Pulmonary artery endothelial cell (primary cell): ENCODE measurements at places on chromosomes 16 and 17.

DNA sequence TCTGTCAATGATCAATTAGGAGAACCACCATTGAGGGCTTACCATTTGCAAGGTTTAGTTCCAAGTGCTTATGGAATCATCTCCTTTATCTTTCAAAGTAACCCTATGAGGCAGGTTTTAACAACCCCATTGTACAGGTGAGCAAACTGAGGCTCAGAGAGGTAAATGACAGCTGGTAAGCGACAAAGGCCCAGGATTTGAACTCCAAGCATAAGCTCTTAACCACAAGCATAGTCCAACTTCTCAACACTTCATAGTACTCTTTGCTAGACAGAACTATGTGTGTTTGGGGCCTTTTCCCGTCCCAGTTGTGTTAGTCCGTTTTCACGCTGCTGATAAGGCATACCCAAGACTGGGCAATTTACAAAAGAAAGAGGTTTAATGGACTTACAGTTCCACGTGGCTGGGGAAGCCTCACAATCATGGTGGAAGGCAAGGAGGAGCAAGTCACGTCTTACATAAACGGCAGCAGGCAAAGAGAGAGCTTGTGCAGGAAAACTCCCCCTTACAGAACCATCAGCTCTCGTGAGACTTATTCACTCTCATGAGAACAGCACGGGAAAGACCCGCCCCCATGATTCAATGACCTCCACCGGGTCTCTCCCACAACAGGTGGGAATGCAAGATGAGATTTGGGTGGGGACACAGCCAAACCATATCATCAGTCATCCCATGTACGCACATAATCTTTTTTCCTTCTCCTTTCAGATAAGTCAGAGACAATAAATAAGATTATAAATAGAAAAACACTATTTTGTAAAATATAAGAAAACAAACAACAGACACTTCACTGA lies 6.4 kb downstream of the RPH3AL start:
- DNase-seq = no peak

DNA sequence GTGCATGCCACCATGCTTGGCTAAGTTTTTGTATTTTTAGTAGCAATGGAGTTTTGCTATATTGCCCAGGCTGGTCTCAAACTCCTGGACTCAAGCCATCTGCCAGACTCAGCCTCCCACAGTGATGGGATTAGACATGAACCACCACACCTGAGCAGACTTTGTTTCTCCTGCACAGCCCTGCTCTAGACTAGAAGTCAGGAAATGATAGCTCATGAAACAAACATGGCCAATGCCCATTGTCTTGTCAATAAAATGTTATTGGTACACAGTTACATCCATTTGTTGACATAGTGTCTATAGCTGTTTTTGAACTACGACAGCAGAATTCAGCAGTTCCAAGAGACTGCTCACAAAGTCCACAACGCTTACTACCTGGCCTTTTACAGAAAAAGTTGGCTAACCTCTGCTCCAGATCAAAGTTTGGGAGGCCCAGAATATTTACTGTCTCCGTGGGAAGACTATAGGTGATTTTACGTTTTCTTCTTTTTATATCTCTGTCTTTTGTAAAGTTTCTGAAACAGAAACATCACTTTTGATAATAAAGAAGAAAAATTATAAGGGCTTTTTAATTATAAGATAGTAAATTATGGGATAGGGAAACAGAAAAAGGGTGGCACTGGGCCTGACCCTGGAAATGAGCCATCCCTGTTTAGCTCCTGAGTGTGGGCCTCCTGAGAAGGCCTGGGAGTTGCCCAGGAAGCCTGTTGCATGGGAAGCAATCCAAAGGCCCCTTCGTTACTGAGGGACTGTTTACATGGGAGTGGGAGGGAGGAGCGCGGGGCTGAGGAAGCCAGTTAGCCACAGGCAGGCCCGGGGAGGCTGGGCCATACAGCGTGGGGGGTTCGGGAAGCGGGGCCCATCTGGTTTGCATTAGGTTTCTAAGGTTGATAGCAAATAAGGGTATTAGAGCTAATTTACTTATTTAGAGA lies 201.5 kb downstream of the IRF8 start:
- DNase-seq = no peak

DNA sequence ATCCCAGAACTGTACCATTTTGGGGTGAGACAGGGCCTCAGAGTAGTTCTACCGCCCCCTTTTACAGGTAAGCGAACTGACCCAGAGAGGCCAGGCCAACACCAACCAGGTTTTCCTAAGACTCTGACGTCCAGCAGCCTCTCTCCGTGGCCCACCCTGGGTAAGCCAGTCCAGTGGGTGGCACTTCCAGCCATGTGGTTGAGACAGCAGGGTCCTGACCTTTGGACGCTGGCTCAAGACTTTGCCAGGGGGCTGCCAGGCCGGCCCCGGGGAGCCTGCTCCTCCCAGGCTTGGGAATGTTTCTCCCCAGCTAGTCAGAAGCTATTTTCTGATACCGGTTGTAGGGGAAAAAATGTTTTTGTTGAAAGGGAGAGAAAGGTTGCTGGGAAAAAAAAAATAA lies 16.9 kb downstream of the GPRC5C start:
- DNase-seq = no peak

GRCh38 chr16:23694644-23695373 lies 16.1 kb downstream of the PLK1 start:
- DNase-seq = no peak

GRCh38 chr17:42120770-42121769 lies at the start of gene KAT2A:
TSS of gene KAT2A (minus strand) at chr17:42121367. CDS start at chr17:42121304, 63 bp downstream.
- peak; percentile 35 for DNase-seq

DNA sequence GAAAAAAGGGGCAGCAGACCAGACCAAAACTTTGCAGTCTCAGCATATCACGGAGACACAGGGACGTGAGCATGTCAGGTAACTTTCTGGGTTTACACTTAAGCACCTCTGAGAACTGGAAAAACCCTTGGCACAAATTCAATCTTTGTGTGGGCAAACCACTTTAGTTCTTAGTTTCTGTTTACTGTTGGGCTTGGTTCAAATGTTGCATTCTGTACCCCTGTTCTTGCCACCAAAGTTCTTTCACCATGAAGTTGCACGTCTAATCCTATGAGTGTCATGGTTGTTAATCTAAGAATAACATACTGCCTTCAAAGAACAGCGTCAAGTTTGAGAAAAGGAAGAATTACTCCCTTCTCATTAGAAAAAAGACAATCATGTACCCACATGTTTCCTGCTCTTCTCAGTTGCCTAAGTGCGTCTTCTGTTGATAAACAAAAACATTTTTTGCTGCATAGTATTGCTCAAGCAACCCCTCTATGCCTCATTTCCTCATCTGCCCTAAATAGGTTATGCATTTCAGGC lies 11.6 kb downstream of the KRT33A start:
- no peak for DNase-seq

- peak; percentile 64 for DNase-seq
Measured at GRCh38 chr17:40251576-40251975, 32.5 kb downstream of the WIPF2 start.

- DNase-seq = no peak
Measured at GRCh38 chr17:78821961-78822360, 18.7 kb downstream of the USP36 start.

DNA sequence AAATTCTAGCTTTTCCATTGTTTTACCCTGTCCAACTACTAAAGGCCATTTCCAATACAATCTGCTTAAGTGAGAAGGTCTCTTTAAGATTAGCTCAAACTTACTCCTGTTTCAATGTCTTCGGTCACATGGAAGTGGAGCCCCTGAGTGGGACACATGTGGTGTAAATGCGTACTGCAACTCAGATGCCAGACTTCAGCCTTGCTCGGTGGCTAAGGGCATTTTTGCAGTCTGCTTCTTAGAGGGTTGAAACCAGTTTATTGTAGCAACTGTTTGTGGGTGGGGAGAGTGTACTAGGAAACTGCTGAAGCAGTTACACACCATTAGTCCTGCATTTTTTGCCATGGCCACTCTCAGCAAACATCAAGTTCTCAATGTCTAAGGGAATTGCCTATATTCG lies 140.6 kb downstream of the PARN start:
- DNase-seq = no peak

DNA sequence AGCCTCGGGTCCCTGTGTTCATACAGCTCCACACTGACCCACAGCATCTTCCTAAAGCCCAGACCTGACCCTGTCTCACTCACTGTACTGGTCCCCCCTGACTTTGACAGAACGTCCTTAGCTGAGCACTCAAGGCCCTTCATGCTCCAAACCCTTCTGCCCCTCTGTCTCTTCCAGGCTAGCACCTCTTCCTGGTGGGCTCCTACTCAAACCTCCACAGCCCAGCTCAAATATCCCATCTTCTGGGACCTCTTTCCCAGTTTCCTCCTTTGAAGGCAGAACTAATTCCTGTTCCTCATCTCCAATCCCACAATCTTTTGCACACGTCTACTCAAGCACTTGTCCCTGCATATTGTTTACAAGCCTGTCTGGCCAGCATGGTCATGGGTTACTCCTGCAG lies 8.8 kb downstream of the GRIN2C start:
- no peak for DNase-seq

- no peak for DNase-seq
Measured at GRCh38 chr17:41013181-41013580, 4.3 kb upstream of the KRTAP3-1 start.

- no peak for DNase-seq
Measured at GRCh38 chr17:82698974-82699442, 510 bp upstream of the RAB40B start.

DNA sequence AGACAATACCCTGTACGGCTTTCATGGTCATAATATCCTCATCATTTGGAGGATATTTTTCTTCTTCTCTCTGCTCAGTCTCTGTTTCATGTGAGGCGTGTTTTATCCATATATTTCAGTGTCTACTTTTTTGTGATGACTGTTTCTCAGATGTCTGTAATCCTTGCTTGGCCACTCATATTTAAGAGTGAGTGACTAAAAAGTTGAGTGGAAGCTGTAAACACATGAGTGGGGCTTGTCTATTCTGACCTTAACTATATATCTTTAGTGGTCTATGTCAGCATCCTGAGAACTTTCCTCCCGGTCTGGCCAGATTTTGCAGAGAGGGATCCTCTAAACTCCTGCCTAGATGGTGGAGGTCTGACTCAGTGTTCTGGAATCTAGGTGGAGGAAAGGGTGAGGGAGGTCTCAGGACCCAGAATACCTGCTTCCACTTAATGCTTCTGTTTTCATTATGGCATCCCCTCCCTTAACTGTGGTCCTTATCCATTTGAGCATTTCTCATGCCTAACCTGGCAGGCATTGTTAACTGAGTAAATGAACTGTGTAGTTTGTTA lies 6.0 kb downstream of the DDX19B start:
- no peak for DNase-seq

DNA sequence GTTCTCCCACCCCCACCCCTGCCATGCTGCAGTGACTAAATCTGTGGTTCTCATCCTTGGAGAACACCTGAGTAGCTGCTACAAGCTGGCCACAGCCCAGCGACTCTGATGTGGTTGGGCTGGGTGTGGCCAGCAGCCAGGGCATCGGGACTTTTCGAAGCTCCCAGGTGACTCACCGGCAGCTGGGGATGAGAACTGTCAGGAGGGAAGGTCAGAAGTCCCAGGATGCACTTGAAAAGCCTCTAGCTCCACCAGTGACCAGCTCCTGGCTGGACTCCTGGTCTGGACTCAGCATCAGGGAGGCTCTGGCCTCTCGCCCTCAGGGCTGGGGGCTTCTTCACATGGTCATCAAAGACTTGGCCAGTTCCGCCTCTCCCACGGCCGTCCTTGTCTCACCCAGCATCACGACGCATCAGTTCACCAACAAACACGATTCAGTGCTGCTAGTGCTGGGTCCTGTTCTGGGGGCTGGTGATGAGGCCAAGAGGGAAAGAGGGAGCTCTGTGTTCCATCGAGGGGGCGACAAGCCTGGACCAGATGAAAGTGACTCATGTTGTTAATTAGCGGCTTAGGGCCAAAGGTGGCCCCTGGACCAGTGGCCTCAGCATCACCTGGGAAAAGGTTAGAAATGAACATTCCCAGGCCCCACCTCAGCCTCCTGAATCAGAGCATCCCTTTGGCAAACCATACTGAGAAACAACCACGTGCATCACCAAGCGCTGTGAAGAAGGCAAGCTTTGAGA lies 3.9 kb upstream of the C17orf99 start:
- DNase-seq = no peak

- no peak for DNase-seq
Measured at GRCh38 chr17:32943206-32943605, 15.3 kb downstream of the TMEM98 start.

- DNase-seq = no peak
Measured at GRCh38 chr17:68578236-68578635, 22.9 kb downstream of the FAM20A start.

DNA sequence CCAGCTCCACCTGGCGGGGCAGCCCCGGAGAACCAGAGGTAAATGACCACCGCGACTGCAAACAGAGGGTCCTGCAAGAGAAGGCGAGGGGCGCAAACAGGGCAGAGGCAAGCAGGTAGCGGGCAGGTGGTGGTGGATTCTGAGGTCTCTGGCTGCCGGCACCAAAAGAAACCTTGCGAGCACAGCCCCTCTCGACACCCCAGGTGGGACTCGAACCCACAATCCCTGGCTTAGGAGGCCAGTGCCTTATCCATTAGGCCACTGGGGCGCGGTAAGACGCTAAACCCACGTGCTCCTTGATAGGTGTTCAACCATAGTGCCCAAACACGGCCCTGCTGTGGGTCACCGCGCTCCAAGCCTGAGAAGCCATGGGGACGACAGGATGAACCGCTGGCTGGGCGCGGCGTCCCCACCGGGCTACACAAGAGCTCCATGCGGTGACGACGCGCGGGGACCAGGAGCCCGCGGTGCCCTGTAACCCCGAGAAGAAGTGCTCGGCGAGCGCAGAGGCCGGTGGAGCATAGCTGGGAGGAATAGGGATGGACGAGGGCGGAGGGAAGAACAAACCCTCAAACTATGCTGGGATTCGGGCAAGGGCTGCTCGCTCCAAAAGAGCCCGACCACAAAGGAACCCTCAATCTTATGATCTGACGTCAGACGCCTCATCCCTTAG lies 12.4 kb downstream of the ATP5PD start:
- peak; percentile 58 for DNase-seq

DNA sequence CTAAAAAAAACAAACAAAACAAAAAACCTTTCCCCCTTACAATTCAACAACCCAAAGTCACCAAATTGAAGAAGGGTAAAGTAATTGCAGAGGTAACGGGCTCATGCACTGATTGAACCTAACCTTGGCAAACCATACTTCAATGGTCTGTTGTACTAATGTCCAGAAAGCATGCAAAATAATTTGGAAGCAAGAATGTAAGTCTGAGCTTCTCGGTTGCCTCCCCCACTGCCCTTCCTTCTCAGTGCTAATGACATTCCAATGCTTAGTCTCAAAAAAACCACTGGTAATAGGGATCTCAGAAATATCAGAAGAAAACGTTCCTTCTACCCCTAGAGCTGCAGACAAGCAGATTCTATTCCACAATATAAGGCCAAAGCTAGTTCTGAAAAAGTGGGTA lies 15.8 kb downstream of the KRABD2 start:
- DNase-seq = no peak

DNA sequence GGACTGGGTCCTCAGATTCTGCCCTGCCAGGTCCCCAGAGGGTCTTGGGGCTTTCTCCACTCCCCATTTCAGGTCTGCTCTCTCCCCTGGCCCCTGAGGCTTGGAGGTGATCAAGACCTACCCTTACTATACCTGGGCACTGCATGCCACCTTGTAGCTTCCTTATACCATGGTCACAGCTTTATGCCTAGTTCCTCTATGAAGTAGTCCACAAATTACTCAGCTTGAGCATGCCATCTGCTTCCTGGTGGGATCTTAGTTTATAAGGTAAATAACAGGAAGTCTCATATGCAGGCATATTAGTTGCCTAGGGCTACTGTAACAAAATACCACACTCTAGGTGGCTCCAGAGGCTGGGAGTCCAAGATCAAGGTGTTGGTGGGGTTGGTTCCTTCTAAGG lies 11.0 kb upstream of the PMFBP1 start:
- DNase-seq = no peak
